ENCODE measurements at places on chromosomes 6 and 20.

GRCh38 chr6:24566020-24566767 is 71.4 kb downstream of the ALDH5A1 start:
- DNase-seq, result no peak

DNA sequence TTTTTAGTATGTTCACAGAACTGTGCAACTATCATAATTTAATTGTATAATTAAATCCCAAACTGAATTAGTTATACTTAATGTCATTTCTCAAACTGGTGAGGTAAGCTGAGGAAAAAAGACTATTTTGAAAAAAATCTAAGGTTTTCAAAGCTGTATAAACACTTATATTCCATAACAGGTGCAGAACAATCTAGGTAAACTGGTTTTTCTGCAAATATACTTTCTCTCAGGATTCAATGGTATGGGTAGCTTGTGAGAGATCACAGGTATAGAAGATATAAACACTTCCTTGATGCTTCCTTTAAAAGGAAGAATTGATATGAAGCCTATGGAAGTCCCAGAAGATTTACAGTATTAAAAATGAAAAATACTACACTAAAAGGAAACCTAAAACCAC is 33.7 kb downstream of the NOL7 start:
- DNase-seq, result no peak

GRCh38 chr6:166626177-166627032 is 646 bp downstream of the RPS6KA2 start:
- peak; percentile 36 for DNase-seq

DNA sequence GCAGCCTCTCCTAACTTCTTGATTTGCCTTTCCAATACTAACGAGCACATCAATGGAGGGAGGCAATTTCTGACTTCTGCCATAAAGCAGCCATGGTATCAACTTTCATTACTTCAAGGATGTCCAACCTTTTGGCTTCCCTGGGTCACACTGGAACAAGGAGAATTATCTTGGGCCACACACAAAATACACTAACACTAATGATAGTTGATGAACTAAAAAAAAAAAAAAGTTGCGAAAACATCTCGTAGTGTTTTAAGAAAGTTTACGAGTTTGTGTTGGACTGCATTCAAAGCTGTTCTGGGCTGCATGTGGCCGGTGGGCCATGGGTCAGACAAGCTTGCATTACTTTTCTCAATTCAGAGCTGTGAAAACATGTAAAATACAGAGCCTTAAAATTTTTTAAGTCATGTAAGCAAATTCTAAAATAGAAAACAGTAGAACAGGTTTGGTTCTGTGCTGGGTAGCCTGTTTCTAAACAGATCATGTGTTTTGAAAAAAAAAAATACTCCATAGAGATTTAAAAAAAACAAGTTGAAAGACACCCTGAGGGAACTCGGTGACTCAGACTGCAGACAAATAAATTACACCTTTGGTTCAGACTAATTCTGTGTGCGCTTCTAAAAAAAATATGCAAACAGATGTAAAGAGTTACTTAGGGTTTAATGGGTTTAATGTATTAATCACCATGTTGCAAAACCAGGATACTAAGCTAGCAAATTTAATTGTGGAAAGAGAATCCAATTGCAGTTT is 43.6 kb upstream of the SLC22A23 start:
- no peak for DNase-seq

- DNase-seq, result no peak
Measured at GRCh38 chr6:45896783-45897441, 118.7 kb downstream of the CLIC5 start.

GRCh38 chr20:17524560-17524959 is 6.6 kb downstream of the BFSP1 start:
- DNase-seq, result no peak

GRCh38 chr6:138374230-138374629 is 3.5 kb upstream of the SMIM28 start:
- DNase-seq, result no peak

DNA sequence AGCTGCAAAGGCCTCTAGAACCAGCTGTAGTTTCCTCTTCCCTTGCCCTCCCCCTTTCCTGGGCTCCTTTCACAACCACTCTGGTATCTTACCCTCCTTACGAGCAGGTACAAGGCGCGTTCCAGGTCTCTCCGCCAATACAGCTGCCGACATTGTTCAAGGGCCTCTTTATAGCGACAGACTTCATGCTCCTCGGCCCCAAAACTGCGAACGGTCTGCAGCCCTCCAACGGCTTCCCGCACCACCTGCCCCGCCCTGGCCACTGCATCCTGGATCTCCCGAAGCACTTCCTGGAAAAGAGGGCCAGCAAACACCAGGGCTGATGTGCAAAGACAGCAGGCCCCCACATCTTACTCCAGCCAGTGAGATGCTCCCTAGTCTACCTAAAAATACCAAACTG is 6.0 kb downstream of the TAP2 start:
- DNase-seq, result no peak

DNA sequence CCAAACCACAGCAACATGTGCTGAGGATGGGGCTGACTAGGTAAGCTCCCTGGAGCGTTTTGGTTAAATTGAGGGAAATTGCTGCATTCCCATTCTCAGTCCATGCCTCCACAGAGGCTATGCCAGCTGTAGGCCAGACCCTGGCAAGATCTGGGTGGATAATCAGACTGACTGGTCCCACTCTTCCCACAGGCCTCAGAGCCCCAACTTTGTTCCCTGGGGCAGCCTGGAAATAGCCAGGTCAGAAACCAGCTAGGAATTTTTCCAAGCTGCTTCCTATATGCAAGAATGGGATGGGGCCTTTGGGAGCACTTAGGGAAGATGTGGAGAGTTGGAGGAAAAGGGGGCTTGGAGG is 1.5 kb upstream of the VEGFA start:
- no peak for DNase-seq

GRCh38 chr6:46610862-46611553 is 41.6 kb downstream of the CYP39A1 start:
- no peak for DNase-seq

DNA sequence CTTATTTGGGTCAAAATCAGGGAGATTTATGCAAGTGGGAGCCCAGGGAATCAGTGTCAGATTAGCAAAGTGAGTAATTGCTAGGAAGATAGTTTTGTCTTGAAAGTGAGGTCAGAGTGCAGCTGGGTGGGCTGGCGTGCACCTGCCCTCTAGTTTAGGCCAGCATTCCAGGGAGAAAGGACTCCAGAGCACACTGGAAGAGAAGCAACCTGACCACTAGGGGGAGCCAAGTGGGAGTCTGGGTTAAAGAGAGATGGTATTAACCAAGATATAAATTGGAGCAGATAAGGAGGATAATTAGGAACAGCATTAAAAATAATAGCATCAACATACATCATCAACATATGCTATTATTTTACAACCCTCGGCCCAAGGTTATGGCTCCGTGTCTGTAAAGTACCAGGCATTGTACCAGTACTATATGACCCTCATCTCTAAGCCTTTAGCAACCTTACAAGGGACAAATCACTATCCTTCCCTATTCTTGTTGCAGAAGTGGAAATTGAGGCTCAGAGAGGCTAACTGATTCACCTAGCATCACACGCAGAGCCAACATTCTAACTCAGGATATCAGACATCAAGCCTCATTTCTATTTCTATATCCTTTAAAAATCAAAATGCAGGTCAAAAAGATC is 57.8 kb downstream of the SLC2A10 start:
- DNase-seq, result no peak

DNA sequence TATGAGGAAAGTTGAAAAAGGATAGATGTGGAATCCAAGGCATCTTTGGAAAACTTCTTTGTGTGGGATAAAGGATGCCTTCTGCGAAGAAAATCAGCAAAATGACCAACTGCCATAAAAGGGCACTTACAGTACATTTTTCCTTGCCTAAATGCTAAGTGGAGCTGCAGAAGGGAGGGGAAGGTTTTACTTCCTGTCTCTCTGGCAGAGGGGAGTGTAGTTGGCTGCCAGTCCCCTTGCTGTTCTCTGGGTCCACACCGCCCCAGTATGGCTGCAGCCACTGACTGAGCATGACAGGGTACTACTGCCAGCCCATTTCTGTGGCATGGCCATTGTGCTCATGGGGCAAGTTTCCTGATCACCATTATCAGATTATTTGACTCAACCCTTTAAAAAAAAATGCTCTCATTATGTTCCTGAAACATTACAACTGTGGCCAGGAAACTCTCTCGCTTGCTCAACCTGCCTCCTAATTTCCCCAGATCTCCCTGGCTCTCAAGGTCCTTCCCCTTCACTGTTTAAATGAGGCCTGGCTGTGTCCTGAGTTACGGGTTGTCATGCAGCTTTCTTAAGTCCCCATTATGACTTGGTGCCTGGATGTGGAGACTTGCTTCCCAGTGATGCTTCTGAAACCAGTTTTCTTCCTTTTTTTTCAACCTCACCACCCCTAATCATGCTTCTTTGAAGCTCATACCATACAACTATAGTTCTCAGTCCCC is 34.5 kb upstream of the FAM184A start:
- DNase-seq, result no peak

DNA sequence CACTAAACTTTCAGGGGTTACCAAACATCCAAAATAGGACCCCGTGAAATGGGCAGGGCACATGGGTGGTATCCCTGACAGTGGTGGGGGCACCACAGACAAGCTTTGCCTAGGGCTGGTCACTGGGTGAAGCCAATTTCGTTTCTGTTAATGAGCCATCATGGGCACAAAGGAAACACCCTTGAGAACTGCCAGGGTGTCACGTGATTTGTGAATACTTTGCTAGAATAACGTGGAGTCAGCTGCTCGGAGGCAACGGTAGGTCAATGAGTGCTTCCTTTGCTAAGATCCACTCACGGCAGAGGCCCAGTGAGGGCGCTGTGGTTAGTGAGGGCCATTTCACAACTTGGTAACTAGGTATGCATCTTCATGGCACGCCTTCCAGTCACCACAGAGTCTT is 87.7 kb upstream of the AGPAT4 start:
- DNase-seq, result no peak

- no peak for DNase-seq
Measured at GRCh38 chr6:97198046-97198565, 84.9 kb downstream of the MMS22L start.

DNA sequence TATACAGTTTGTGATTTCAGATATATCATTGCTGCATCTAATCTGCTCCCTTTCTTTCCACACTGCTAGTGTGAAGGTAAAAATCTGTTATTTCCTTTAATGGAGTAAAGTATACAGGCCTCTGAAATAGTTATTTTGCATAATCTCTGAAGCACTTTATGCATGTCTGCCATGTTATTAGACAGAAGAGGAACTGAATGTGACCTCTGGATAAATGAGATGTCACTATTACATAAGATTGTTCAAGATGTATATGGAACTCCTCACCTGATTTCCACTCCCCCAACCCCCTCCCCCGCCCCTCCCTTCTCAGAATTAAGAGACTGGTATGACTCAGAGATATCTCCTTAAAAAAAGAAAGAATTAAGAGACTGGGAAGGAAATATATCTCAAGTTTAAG is 26.3 kb downstream of the SERINC1 start:
- DNase-seq, result no peak

DNA sequence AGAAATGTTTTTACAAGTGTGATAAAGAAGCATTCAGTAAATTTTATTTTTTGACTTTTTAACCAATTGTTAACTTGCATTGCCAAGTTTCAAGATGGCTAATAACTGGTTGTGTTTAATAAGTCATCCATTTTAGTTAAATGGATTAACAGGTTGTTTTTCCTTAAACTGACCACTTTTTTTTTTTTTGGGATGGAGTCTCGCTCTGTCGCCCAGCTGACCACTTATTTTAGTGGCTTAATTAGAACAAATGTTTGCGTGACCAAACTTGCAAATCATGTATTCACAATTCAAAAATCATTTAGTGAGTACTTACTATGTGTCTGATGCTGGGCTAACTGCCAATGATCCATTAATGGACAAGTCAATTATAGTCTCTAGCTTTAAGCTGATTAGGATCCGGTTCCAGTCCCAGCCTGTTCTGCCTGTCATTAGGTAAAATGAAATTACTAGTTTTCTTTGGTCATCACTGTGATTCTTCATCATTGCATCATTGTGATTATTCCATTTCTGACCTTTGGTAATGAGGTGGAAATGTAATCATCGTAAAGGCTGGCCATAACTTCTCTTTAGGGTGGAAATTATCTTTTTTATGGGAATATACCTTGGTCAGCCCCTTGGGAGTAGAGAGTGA is 729.2 kb upstream of the MARCKS start:
- no peak for DNase-seq

- no peak for DNase-seq
Measured at GRCh38 chr6:57064809-57065208, 18.3 kb downstream of the KIAA1586 start.

DNA sequence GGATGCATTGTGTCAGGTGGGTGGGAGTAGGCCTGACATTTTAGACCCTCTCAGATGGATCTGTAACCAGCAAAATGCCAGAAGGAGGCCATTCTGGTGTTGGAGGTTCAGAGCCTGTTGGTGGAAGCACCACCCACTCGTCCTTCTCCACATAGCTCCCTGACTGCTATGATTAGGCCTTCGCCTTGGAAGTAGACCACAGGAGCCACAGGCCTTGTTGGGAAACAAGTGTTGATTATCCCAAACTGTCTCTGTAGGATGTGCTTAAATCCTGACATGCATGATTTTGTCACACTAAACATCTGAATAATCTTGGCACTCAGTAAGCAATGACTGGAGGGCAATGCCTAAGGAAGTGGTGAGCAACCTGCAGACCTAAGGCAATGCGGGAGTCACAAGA is 117.2 kb upstream of the LY86 start:
- DNase-seq, result no peak

DNA sequence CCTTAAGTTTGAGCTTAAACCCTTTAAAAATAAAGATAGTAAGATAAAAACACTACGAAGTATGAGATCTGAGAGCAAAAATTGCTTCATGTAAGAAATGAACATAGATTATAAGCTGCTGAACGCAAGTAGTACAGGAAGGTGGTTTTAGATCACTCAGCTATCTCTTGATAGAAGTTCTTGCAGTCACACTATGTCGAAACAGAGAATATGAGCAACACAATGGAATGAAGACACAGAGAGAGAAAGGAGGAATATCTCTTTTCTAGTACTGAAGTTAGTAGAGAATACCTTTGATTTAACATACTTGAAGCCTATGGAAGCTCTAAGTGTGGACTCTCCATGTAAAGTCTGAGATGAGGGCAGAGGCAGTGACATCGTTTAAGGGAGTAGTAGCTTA is 162.7 kb downstream of the CDK19 start:
- DNase-seq, result no peak

- no peak for DNase-seq
Measured at GRCh38 chr6:144595266-144595665, 310.1 kb downstream of the UTRN start.

DNA sequence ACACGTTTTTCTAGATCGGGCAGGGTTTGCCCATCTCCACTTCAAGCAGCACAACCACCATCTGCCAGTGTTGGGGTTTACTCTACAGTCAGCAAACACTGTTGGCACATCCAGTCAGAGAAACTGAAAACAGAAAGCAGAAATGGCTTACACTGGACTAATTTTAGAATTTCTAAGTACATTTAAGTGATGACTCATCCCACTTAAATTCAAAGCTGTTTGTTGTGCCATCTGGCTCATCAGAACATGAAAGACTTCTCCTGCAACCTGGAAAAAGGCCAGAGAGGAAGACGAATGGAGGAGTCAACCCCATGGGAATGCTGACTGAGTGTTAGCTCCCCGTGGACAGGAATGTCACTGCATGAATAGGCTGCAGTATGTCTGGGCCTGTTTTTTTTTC is 21.8 kb downstream of the FAM209B start:
- DNase-seq, result peak; percentile 42

- no peak for DNase-seq
Measured at GRCh38 chr20:2800521-2801285, at the start of gene CPXM1. Gene CPXM1 (minus strand): TSS chr20:2800627. CDS start chr20:2800572, 55 bp downstream.

GRCh38 chr6:128111096-128111495 is 210.2 kb upstream of the THEMIS start:
- no peak for DNase-seq
